ENCODE measurements at places on chromosomes 16 and 17.

GRCh38 chr17:17666111-17666714 is 15.0 kb upstream of the RAI1 start:
- no peak for DNase-seq

GRCh38 chr16:81931927-81932326 is 79.3 kb downstream of the SDR42E1 start:
- no peak for DNase-seq

DNA sequence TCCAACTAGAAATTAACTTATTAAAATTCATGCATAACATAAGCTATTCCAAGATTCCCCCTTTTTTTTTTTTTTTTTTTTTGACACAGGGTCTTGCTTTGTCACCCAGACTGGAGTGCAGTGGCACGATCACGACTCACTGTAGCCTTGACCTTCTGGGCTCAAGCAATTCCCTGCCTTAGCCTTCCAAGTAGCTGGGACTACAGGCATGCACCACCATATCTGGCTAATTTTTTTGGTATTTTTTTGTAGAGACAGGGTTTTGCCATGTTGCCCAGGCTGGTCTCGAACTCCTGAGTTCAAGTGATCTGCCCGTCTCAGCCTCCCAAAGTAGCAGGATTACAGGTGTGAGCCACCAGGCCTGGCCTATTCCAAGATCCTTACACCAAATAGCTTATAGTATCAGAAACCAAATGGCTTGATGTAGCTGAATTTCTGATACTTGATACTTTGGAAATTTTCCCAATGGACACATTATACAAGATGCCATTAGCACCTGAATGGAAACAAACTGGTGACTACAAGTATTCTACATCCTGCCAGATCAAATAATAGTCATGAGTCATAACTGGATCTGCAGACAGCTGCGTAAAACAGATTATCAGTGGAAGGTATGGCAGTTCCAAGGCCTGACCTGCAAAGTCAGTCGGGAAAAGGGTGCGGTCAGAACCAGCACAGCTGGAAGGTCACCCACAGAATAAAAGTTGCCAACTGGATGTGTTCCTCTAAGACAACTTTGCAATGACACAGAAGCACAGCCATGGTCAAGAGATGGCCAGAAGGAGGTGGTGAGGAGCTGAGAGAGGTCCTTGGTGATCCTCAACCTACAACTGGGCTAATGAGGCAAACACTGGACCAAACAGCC is 14.5 kb downstream of the TUBG1 start:
- DNase-seq: no peak

GRCh38 chr16:58815181-58815888 is 81.2 kb upstream of the GOT2 start:
- DNase-seq: no peak

- DNase-seq: no peak
Observed at GRCh38 chr17:78411241-78411857, 32.9 kb downstream of the PGS1 start.

- DNase-seq: no peak
Observed at GRCh38 chr17:10646392-10646990, 10.6 kb downstream of the MYH3 start.

DNA sequence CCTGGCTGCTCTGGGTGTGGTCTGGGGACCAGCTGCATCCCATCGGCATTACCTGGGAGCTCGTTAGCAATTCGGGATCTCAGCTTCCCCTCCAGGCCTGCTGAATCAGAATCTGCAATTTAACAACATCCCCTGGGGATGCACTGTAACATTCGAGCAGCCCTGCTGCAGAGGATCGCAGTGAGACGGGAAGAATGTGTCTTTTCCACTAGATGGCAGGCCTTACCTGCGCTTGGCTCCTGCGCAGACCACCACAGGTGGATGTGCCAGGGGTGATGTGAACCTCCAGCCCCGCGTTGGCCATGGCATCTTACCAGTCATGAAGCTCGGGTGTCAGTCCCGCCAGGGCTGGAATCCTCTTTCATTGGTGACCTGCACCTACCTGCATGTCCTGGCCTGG is 209.9 kb downstream of the PRKCB start:
- no peak for DNase-seq

- DNase-seq: no peak
Observed at GRCh38 chr17:38705523-38705802, 390 bp downstream of the MLLT6 start.

- DNase-seq: no peak
Observed at GRCh38 chr16:77043076-77043475, 147.9 kb upstream of the MON1B start.

DNA sequence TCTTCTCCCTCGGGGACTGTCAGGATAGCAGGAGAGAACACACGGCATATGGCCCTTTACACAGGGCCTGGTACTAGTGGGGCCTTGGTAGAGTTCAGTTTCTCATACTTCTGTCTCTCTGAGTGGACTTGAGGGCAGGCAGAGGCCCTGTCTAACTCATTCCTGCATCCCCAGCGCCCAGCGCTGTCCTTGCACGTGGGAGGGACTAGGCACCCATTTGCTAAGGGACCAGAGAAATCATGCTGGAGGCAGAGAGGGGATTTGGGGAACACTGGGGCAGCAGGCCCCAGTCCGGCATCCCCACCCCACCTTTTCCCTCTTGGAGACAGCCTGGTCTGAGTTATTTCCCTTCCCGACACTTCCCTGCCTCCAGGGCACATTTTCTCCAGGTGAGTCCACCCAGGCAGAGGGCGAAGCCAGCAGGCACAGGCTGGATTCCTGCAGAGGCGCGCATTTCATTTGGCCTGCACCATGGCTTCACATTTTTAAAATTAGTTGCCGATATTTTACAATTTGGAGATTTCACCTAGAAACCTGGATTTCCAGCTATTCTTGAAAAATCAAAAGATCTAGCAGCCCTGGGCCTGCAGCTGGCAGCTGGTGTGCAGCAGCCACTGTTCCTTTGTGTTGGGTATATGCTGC is 9.7 kb upstream of the NKD1 start:
- DNase-seq: peak; percentile 86

- peak; percentile 82 for DNase-seq
Observed at GRCh38 chr17:48724251-48725003, 1.4 kb downstream of the PRAC2 start.

- peak; percentile 80 for DNase-seq
Observed at GRCh38 chr16:81403601-81404391, 40.8 kb upstream of the CMIP start.

DNA sequence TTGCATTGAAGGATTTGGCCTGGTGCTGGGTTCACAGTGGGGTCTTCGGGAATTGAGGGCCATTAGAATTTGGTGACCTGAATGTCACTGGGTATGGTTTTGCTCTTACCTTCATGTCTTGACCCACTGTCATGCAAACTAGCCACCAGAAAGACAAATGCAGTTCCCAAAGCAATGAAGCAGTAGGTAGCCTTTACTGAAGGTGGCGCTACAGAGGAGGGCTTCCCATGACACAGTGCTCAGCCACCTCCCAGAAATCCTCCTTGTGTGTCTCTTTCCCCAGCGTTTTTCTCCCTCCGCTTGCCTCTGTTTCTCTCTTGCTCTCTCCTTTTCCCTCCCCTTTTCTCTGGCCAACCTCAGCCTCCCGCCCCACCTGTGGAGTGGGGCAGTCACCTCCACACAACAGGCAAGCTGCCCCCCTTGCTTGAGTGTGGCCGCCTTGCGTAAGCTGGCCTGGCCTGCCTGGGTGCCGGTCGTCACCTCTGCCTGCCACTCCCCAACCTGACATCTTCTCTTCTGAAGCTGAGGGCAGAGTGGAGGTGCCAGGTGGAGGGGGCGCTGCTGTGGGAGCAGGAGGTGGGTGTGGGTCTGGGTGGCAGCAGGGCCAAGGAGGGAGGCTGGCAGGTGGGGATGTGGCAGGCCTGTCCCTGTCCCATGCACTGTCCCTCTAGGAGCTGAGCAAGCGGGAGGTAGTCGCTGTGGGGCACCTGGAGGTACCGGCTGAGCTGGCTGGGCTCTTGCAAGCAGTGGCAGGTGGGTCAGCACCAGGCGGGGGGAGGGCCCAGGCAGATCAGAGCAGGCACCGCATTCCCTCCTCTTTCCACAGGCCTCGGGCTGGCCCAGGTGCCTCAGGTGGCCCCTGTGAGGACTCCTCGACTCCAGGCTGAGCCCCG is 34.7 kb downstream of the MYO15A start:
- no peak for DNase-seq

- no peak for DNase-seq
Observed at GRCh38 chr17:59073972-59074371, 32.7 kb downstream of the TRIM37 start.

GRCh38 chr17:79990704-79991103 is 45.0 kb downstream of the TBC1D16 start:
- DNase-seq: no peak

- no peak for DNase-seq
Observed at GRCh38 chr17:19539040-19539399, 5.4 kb downstream of the SLC47A1 start.

DNA sequence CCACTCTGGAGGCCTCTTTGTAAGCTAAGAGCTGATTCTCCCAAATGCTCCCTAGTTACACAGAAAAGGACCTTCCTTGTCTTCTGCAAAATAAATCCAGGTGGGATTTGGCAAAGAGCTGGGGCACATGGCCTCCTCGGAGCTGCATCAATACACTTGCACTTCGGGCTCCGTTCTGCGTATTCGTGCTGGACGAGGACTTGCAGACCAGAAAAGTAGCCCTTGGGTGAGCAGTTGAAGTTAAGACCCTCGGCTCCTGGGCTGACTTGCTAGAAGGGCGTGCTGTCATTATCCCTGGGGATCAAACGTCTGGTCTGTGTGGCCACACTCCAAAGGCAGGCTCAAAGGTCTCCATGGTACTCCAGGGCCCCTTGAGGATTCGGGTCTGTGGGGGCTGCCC is 144.2 kb upstream of the RPH3AL start:
- no peak for DNase-seq

DNA sequence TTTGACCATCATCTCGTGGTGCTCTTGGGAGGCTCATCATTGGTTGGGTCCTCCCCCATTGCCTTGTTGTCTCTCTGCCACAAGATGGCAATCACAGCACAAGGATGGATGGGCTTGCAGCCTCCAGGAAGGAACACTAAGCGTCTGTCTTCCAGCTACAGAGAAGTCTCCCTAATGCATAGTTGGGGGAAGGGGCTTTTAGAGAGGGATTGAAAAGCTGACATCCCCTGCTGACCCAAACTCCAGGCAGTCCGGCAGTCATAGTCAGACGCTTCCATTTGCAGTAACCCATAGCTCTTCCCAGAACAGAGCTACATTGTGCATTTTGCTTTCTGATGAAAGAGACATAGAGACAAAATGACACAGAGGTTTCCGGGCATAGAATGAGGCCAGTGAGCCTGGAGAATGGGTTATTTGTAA is 111.4 kb downstream of the UTP18 start:
- no peak for DNase-seq

DNA sequence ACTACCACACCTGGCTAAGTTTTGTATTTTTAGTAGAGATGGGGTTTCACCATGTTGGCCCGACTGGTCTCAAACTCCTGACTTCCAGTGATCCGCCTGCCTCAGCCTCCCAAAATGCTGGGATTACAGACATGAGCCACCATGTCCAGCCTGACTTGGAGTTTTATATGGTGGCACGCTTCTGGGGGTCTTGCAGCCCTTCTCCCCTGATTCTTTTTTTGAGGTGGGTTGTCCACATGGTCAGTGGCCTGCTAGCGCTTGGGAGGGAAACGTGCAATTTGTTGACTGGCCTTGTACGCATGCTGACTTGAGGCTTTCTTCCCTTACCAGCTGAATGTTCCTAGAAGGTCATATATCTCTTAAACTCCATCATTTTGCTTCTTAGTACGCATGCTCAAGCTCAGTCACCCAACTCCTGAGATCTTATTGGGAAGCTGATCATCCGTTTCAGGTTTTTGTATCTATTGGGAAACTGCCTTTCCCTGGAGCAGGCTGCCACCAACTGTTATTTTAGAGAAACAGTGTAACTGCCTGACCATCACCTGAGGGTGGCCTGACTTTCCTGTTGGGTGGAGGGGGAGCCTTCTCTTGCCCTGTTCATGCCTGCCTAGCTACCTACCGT is 13.7 kb upstream of the LDHD start:
- DNase-seq: no peak

GRCh38 chr16:25838724-25839186 is 147.0 kb downstream of the HS3ST4 start:
- no peak for DNase-seq
